ENCODE measurements at places on chromosomes 6 and 20.

- no peak for DNase-seq
Measured at GRCh38 chr6:23478312-23478711, 647.7 kb upstream of the NRSN1 start.

DNA sequence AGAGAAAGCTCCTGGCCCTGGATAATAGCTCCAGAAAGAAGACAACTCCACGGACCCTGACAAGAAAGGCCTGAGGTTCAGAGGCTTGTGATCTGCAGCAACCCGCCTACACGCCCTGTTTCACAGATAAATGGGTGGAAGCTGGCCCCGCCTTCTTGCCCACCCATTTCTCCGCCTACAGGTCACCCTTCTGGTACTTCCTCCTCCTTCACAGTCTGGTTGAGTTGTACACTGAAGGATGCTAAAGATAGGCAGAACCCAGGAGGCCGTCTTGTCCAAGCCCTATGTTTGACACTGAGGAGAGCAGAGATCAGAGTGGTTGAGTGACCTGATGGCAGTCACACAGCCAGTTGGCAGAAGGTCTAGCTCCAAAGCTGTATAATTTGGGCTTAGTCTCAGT is 34.2 kb upstream of the MDGA1 start:
- peak; percentile 52 for DNase-seq

GRCh38 chr20:43667341-43668132 is 623 bp downstream of the MYBL2 start:
- no peak for DNase-seq

DNA sequence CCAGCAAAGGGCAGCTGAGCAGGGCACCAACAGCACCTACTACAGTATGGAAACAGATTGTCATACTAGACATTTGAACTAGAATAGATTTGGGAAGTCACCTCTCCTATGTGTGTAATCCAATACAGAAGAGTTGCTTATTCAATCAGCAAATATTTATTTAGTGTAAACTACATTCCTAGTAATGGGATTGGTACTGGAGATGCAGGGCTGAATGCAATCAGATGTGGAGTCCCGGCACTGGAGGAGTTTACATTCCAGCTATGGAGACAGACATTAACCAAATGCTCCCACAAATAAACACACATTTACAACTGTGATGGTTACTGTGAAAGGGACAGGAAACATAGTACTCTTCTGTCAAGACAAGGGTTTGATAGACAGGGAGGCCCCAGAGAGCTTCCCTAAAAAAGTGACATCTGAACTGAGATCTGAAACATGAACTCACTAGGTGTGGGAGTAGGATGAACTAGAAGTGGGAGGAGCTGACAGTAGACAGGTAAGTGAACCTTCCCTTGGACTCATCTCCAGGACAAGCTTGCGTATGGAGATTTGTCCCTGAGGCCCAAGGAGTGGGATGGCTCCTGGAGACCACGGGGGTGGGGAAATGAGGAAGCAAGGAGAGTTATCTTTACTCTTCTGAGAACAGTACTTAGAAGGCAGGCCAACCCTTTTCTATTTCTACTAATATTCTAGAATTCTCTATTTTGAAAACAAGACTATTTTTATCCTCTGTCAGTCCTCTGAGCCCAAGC is 420.5 kb downstream of the MAFB start:
- DNase-seq, result no peak

GRCh38 chr20:56808117-56808725 is 179.1 kb downstream of the TFAP2C start:
- no peak for DNase-seq

DNA sequence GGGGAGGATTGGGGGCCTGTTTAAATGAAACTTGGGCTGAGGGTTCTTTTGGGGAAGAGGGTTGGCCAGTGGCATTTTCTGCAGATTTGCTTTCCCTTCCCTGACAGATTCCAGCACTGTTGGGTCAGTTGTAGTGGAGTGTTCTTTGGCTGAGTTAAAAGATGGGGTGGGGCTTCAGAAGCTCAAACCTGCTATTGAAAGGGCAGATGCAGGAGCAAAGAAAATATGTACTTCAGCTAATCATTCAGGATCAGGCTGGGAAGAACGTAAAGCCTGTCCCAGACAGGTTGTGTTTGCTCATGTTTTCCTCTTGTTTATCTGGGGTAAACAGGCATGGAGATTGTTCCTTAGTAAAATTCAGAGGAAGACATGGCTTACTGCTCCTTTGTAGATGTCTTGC is 2.5 kb downstream of the SASH1 start:
- no peak for DNase-seq

- no peak for DNase-seq
Measured at GRCh38 chr6:119323478-119323877, 26.1 kb downstream of the MAN1A1 start.

GRCh38 chr6:37222125-37222967 is 35.2 kb upstream of the TBC1D22B start:
- no peak for DNase-seq

DNA sequence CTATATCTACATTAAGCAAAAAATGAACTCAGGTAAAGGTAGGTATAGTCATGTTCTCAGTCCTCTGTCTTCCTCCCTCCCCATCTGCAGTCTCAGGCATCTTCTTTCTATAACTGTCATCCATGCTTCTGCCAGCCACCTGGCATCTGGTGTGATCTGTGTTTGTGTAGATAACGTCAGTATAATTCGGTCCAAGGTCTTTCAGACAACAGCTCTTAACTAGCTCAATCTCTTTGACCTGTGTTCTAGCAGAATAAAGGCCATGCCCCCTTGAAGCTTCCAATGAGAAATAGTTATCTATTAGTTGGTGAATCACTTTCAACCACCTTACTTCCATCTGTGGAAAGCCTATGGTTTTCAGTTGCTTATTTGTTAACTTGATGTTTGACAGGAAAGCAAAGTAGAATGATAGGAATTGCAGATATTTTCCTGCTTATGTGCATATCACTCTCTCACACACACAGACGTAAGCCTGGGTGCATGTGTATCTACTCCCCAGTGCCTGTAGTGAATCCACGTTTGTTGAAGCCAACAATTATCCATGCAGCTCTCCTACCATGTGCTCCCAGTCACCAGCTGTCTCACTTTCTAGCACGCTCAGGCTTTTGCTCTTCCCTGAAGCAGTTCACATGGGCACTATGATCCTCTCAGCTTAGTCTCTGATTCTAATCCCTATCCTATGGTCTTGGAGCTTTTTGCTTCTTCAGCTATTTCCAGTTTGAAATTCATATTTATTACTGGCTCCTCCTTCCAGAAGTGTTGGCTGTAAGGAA is 433.7 kb upstream of the MANEA start:
- DNase-seq, result no peak

DNA sequence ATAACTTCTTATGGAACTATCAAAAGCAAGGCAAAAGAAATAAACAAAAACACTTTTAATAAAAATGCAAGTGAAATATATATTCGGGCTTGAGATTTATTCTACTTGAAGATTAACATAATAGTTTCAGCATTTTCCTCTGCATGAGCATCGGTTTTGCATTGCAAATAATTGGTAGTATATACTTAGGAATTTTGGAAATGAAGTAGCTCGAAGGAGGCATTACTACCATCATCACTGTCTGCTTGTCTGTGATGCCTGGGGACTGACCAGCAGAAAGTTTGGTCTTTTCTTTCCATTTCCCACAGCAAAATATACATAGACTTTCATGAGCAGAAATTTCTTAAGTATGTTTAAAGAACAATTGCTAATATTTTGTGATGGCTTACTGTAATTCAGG is 570.7 kb downstream of the HTR1B start:
- no peak for DNase-seq

- no peak for DNase-seq
Measured at GRCh38 chr6:168272415-168273325, 46.9 kb downstream of the DACT2 start.

DNA sequence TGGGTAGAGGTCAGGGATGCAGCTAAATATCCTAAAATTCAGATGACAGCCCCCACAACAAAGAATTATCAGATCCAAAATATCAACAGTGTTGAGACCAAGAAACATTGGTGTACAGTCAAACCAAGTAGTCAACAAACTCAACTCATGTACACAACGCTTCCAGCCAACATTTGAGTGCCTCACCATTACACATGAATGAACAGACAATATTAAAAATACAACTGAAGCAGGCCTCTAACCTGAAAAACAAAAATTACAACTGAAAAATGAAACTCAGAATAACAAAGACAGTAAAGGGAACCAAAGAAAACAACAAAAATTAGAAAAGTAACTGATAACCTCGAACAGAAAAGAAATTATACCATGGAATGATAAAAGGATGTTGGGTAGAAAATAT is 46.2 kb downstream of the HACE1 start:
- DNase-seq, result no peak

DNA sequence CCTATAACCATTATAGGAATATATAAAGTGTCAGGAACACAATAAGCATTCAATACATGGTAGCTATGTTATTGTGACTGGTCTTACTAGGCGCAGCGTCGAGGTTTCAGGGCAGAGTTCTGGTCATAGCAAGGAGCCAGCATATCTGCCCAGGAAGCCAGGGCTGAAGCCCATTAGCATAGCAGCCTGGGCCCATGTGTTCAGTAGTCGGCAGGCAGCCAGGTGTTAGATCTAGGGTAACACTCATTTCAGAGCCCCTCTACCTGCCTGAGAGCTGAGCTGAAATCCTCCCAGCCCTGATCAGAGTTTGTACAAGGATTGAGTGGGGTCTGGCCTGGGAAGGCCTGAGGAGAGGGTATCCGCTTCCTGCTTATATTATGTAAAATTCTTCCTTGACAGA is 32.1 kb downstream of the C20orf173 start:
- no peak for DNase-seq

GRCh38 chr6:37302086-37302686 is 44.2 kb upstream of the TMEM217 start:
- DNase-seq, result no peak

DNA sequence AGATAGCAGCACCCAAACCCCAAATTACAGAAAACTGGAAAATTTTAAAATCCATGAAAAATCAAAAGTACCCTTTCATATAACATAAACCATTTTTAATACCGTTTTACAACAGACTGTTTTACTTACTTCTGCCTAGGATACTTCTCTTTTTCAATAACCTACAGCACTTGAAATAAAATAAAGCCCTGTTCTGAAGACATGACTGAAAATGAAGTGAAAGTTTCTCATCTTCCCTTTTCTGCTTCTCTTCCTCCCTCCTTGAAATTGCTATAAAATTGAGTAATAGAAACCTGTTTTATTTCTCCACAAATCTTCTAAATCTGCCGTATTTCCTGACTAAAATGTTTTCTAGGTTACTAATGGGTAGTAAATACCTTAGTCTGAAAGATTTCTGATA is 20.3 kb downstream of the MMS22L start:
- DNase-seq, result no peak

- DNase-seq, result no peak
Measured at GRCh38 chr6:143270026-143270425, 180.5 kb downstream of the ADAT2 start.

DNA sequence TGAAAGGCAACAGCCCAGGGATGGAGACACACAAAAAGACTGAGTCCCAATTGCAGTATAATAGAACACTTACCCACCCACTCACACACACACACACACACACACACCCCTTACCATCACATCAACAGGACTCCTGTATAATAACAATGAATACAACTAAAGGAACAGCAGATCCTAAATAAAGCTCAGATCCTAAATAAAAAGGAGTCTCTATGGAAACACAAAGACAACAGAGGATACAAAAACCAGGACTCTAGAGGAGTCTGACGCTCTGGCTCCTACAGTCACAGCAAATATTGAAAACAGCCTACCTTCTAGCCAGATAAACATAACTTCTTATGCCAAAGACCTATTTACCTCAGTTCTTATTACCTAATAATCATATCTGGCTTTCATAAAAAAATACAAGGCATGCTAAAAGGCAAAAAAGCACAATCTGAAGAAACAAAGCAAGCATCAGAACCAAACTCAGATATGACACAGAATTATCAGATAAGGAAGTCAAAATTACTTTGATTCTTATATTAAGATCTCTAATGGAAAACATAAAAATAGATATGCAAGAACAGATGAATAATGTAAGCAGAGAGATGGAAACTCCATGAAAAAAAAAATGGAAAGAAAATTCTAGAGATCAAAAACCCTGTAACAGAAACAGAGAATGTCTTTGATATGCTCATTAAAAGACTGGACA is 134.9 kb downstream of the MMUT start:
- no peak for DNase-seq

GRCh38 chr6:105569706-105570105 is 166.8 kb upstream of the PREP start:
- no peak for DNase-seq

- no peak for DNase-seq
Measured at GRCh38 chr20:13238001-13238653, 17.1 kb downstream of the ISM1 start.

GRCh38 chr20:34560141-34560523 is 1.6 kb downstream of the MAP1LC3A start:
- DNase-seq, result no peak

GRCh38 chr20:13670160-13670559 is 31.4 kb upstream of the TASP1 start:
- no peak for DNase-seq

DNA sequence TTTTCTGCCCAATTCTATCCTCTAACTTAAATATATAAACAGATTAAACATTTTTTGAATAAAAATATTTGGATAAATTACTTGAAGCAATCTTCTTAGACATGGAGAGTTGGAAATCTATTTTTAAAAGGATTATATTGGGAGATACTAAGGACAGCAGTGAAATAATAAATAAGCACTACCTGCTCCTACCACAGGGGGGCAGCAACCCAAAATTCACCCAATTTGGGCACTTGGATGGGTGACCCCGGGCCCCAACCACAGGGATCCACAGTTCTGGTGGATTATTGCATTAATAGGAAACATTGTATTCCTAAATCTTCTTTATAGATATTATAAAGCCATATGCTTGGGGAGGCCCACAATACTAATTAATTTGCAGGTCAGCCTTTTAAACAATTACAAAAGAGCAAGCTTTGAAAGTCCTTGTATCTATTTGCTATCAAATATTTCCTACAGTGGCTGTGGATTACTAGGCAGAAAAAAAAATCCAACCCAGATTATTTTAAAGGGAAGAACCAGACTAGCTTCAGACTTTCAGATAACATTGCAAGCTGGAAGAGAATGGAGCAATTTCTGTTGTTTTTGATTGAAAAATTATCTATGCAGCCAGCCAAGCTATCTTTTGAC is 66.4 kb upstream of the PDE10A start:
- no peak for DNase-seq

DNA sequence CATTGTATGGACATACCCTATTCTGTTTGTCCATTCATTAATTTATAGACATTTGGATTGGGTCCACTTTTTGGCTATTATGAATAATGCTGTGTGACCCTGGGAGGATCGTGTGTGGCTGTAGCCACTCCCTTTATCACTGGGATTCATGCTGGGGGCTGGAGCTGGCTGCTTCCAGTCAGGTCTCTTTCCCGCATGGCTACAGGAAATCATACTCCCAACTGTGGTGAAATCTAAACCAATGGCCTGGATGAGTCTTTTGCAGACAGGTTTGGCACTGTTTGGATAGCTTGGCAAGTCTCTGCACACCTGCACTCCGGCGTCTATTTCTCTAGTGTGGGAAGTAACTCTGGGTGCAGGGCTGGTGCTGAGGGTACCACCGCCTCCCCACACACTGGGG is 80.4 kb downstream of the RIN2 start:
- no peak for DNase-seq

GRCh38 chr20:40540166-40540565 is 148.9 kb downstream of the MAFB start:
- no peak for DNase-seq

GRCh38 chr6:130111031-130111430 is 92.7 kb downstream of the L3MBTL3 start:
- no peak for DNase-seq

Measured in stimulated activated CD8-positive, alpha-beta memory T cell treated with anti-CD3 and anti-CD28 coated beads, Interleukin-7, amount 100 ng/mL, for 4 hours (primary cell).